ENCODE measurements at places on chromosomes 3 and 15.

- no peak for DNase-seq
Measured at GRCh38 chr3:45462522-45463265, 74.3 kb downstream of the LARS2 start.

DNA sequence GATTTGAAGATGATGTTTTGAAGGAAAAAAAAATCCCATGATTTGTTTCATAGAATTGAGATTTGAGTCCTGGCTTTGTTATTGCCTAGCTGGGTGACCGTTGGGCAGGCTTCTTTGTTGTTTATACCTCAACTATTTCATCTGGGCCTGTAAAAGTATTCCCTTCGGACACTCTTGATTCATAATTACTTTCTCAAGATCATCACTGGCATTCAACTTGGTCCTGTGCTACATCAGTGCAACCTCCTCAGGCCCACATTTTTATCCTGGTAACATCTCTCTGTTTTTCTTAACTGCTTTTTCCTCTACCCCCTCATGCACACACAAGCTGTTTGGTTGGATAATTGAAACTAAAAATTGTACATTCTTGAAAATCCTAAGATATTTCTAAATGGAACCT lies 67.5 kb upstream of the P3H2 start:
- no peak for DNase-seq

- DNase-seq = no peak
Measured at GRCh38 chr15:60003243-60004008, 685 bp upstream of the FOXB1 start.

DNA sequence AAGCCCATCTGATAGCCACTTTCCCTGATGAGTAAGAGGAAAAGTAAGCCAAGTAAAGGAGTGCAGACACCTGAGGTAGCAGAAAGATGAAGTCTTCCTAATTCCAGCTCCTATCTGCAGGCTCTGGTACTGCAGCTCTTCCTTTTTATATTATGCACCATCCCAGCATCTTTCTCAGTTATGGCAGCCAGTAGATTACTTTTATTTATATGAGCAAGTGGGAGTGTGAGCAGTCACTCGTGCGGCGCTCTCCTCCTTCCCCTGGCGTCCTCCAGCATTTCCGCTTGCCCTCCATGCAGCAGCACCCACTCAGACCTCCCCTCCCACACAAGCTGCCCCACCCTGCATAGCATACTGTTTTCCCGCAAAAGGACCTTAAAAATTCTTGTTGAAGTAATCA lies 465.9 kb upstream of the DPPA4 start:
- no peak for DNase-seq

DNA sequence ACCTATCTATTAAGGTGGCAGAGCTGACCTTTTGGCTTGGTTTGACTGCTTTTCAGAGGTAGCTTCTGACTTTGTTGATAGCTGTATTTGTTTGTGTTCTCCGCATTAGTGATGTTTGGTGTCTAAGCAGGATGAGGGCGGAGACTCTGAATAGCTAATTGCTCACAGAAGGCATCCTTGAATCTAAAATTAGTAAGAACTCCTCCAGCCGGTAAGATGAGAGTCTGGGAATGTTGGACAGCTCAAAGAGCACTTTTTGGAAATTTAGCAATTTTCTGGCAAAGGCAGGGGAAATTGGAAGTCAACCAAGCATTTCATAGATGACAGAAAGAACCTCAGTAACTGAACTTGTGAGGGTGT lies 174.1 kb downstream of the KLHL25 start:
- DNase-seq = no peak

- DNase-seq = no peak
Measured at GRCh38 chr15:100841426-100841825, 38.2 kb upstream of the ALDH1A3 start.

DNA sequence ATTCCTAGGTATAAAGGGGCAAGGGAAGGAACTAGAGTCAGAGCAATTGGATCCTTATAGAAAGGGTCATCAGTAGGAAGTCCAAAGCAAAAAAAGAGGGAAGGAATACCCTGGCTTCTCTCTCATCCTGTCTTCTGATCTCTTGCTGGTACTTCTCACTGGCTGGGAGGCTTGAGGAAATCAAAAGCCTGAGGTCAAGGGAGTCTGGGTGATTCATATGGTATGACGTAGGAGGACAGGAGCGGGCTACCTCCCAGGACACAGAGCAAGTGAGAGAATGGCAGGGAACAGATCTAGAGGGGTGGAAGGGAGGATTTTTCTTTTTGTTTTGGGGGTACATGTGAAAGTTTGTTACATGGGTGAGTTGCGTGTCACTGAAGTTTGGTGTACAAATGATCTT lies 76.0 kb downstream of the CFAP20DC start:
- no peak for DNase-seq

DNA sequence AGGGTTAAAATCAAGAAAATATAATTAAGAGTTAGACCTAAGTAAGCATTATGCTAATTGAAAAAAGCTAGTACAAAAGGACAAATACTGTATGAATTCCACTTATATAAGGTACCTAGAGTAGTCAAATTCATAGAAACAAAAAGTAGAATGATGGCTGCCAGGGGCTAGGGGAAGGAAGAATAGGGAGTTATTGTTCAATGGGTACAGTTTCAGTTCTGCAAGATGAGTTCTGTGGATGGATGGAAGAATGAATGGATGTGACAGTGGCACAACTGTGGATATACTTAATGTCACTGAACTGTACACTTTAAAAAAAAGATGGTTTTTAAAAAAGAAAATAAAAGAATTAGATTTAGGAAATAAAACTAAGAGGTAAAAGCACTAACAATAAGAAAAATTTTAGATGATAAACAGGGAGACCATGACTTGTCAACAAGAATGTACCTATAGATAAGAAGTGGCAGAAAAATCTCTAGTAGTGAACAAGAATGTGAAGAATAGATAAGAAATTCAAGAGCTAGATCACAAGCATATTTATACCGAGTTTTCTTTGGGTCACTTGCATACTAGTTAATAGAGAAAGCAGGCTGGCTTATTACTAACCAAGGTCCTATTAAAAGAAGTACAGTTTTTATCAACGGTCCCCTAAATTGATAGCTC lies 5.5 kb downstream of the IFT80 start:
- no peak for DNase-seq
